GM03348 (cell line): ENCODE measurements at places on chromosomes 3 and 15.

GRCh38 chr3:68287101-68287500 lies 632.7 kb upstream of the SUCLG2 start:
- DNase-seq = no peak

GRCh38 chr3:73433079-73433478 lies 191.7 kb downstream of the PDZRN3 start:
- no peak for DNase-seq

GRCh38 chr3:14929310-14930074 lies 17.9 kb upstream of the NR2C2 start:
- DNase-seq = no peak

DNA sequence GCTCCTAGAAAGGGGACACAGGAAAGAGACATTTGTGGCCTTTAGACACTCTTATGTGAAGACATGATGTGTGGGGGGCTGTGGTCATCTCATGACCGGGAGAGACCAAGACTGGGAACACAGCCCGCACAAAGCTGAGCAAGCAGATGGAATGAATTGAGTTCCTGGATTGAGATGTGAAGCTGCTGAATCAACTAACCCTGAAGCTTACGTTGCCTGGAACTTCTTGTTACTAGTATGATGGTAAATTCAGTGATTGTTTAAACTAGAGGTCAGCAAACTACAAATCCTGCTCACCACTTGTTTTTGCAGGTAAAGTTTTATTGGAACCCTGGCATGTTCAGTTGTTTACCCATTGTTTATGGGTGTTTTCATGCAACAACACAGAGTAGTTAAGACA lies 83.4 kb upstream of the BHLHE40 start:
- peak; percentile 60 for DNase-seq

DNA sequence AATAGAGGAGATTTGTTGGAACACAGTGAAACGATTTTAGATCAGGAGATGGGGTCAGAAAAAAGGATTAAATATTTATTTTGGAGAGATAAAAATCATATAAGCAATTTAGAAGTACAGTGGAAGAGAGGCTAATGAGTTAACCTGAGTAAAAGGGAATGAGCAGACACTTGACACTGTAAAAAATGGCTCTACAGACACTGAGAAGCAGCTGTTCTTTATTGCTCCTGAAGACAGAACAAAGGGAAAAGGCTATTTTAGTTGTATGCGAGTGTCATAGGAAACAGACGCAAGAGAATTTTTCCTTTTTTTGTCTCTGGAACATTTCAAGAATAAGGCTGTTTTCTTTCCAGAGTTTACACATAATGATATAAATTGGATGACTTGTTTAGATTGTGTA lies 34.3 kb downstream of the ASTE1 start:
- no peak for DNase-seq
